GM19239 (cell line): ENCODE measurements at places on chromosomes 11 and 22.

- DNase-seq, result no peak
Observed at GRCh38 chr22:45254388-45254787, 13.7 kb upstream of the KIAA0930 start.

- DNase-seq, result no peak
Observed at GRCh38 chr11:90219438-90219837, 3.4 kb downstream of the CHORDC1 start.

DNA sequence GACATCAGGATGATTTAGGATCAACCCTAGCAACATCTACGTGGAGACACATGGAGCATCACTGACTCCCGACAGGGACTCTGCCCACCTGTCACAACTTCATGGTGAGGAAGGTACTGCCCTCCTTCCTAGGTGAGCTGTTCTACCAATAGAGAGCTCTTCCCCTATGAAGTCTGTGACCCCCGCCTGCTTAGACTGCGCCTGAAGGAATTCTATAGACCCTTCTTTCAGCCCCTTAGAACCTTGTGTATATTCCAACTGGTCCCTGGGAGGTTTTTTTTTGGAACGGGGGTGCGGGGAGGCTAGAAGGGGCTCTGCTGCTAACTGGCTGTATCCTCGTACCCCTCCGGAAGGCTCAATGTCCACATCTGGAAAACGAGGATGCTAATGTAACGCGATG is 566 bp downstream of the INTS4 start:
- no peak for DNase-seq

- DNase-seq, result no peak
Observed at GRCh38 chr22:30338802-30339201, 12.1 kb upstream of the TBC1D10A start.

DNA sequence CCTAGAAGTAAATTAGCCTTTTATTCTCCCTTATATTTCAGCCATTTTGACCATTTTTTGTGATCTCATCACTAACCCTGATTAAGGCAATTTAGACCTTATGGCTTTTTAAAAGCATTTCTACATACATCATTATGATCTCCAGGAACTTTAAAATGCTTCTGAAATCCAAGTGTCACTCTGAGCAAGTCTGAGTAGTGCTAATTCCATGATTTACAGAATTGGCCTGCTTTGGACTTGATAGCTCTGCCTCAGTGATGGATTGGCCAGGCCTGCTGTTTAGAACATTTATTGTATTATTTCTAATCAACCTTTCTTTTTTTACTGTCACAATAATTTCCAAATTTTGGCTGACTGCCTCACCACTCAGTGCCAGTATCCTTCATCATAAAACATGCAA is 116.4 kb downstream of the KCNA4 start:
- DNase-seq, result no peak

DNA sequence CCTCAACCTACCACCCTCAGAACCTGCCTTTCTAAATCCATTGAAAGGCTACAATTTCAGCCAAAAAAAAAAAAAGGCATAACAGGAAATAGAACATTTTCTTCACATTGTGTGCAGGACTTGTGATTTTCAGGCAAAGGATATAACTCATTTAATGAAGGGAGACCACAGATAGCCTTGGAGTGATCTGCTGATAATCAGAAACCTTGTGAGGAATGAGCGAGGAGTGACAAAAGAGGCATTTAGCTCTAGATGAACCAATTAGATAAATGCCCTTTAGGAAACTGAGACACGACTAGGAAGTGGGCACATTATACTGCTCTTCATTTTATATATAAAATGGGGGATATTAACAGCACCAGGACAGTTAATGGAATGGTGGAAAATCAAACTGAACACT is 216.5 kb upstream of the GRIA4 start:
- DNase-seq, result no peak

DNA sequence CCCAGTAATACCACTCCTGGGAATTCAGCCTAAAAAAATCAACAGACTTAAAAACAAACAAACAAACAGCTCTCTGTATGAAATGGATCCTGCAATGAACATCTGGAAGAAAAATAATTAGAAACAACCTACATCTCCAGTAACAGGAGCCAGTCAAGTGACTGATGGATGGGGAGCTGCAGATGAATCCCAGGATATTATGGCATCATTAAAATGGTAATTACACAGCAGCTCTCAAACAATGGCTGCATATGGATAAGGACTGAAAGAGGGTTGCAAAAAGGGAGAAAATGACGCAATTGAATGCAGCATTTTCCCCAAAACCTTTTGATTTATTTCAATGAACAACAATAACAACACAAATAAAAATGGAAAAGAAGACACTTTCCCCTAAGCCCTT is 4.1 kb downstream of the NPTXR start:
- no peak for DNase-seq

DNA sequence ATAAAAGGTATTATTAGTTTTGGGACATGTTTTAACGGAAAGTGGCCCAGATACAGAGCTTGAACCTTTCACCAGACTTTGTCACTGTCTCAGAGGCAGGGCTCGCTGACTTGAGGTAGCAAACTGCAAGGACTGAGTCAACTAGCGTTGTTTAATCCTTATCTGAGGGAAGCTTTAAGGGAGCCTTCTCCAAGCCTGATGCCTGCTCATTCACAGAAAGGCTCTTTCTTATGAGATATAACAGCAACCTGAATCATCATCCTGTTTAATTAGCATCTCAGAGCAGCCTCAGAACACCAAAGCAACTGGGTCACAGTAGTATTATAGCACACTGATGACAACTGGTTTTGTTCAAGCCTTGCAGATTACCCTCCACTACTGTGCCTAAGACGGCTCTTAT is 54.2 kb upstream of the CYP2D6 start:
- DNase-seq, result no peak

- no peak for DNase-seq
Observed at GRCh38 chr22:17114898-17115235, 6.3 kb downstream of the TMEM121B start.

DNA sequence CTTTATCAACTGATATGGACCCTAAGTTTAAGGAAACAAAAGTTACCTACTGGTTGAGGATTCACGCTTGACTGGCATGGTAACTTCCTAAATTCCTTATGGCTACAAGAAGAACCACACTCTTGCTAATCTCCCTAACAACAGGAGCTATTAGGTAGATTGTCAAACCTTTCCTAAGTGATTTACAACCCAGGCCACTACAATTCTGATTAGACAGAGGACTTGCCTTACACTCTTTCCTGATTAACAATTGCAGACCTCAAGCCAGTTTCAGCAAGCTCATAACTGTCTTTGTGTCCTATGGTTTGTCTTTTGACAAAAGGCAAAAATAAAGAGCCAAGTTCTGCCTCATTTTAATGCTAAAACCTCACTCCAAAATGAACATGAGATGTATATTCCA is 16.3 kb downstream of the OR52K2 start:
- no peak for DNase-seq

GRCh38 chr11:70097783-70098563 is 19.9 kb downstream of the ANO1 start:
- DNase-seq, result no peak

DNA sequence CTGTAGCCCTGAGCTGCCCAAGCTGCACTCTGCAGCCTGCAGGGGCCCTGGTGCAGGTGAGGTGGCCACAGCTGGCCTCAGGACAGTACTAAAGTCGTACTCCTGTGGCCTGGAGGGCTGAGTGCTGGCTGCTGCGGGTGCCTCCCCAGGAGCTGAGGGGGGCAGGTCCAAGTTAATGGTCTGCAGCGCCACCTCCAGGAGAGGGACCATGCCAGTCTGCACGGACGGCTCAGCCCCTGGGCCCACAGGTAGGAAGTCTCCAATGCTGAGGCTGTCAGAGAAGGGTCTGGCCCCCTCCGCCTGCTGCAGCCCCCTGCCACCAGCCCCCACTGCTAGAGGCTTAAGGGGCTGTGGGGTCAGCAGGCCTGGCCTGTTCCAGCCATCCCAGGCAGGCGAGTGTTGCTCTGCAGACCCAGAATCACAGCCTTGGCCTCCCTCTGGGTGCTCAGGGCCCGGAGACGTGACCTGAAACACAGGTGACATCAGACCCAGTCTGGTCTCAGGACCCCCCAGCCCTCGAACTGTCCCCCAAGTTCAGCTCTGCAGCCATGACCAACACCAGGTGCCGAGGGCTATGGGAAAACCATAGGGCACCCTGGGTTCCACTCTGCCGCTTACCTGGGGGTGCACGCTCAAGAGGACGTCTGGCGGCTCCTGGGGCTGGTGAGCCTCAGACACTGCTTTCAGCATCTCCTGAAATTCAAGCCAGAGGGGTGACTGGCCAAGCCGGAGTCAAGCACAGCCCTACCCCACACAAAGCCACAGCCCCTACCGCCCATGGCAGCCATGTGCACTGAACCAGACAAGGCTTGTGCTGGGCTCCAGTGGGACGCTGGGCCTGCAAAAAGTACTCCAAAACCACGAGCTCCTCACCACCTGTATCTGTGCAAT is 20.8 kb downstream of the SELENOO start:
- DNase-seq, result no peak

- DNase-seq, result no peak
Observed at GRCh38 chr11:20158597-20159257, 1.5 kb downstream of the DBX1 start.

- no peak for DNase-seq
Observed at GRCh38 chr22:37999640-38000272, 15.4 kb upstream of the SOX10 start.

GRCh38 chr11:86938900-86939880 is 16.0 kb downstream of the FZD4 start:
- DNase-seq, result no peak

GRCh38 chr11:76654298-76654851 is 16.2 kb downstream of the LRRC32 start:
- no peak for DNase-seq

DNA sequence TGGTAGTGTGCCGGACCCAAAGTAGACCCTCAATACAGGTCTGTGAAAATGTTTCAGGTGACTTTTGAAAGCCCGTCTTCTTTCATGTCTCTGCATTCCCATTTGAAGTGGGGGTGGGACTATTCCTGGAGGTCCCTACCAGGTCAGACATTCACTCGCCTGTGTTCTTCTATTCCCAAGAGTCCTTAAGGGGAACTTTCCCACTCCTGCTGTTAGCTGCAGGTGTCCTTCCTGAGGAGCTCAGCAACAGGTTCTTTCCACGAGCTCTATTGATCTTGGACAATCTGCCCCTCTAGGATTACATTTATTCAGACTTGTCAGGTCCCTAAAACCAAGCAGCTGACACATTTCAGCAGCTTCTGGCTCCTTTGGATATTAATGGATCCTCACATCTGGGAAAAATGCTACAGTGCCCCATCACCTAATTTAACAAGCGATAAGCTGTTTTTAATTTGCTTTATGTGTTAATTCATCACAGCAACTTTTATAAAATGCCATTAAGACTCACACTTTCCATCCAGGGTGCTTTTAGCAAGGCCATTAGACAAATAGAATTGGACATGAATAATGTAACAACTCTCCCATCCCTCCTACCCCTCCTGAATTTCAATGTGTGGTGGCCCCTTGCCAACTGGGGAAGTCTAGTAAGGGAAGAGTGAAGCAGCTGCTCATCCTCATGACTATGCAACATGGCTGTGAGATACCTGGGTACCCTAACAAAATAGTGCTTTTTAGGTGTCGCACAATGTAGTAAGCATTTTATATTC is 259.5 kb upstream of the CCDC90B start:
- DNase-seq, result no peak
